Activated CD4-positive, alpha-beta T cell treated with anti-CD3 and anti-CD28 coated beads, Interleukin-2, Interleukin-4, amounts not matched to agents 100 ng/mL and 50 ng/mL, durations not matched to agents 16 hours and 8 hours (primary cell): ENCODE measurements at places on chromosomes 2 and 18.

DNA sequence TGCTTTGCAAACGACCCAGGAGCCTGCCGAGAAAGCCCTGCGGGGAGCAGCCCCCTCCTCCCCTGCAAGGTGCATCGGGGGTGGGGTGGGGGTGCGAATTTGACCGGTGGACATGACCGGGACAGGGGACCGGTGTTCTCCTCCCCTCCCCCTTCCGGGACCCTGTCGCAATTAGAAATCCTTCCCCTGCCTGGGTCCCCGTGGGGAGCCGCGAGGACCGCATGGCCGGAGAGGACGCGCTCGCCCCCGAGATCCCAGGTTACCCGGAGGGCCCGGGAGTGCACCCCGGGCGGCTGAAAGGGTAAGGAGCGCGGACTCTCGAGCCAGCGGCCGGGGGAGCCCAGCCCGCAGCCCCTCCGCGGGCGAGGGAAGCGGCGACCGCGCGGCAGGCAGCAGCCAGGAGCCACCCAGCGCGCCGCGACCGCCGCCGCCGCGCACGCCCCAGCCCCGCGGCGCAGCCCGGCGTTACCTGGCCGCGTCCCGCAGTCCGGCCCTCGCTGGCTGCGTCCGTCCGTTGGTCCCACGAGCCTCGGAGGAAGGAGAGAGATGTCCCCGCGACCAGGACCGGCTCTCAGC, 482 bp downstream of the DLGAP1 start:
- DNase-seq, result no peak

DNA sequence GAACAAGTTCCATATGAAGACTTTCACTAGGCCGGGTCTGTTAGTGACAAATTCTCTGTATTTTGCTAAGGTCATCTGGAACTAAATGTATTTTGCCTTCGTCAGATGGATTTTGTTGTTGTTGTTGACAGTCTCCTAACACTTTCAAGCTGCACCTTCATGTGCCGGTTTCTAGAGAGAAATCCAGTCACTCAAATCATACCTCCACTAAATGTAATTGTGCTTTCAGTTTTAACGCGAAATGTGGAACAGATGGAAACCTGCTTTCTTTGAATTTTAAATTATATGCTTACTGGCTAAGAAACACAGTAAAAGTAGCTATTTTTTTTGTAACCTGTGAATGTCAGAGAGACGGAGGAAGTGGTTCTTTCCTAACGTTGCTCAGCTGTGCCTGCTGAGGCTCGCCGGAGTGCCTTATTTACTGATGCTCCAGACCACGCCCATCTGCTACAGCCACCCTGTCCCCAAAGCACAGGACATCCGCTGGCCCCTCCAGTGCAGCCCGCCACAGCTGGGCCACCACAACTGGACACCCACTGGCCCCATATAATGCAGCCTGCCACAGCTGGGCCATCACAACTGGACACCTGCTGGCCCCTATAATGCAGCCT, 134.7 kb downstream of the PXDN start:
- DNase-seq, result no peak

DNA sequence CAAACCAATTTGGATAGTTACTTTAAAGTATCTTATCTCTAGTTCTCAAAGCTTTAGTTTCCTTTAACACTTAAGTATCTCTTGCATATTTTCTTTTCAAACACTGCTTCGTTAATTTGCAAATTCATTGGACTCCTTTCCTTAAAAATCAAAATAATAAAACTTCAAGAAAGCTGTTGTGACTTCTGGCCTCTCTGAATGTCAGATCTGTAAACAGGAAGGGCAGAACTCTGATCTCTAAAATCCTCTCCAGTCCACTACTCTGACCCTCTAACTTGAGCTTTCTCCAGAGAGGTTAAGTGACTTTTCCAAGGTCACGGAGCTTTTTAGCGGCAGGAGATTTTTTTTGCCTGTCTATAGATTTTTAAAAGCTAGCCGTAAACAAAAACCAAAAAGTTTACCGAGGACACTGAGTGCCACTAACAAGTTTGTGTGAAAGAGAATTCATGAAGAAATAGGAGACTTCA, 155.5 kb downstream of the TGIF1 start:
- DNase-seq, result no peak

GRCh38 chr2:6993229-6993640, 76.0 kb downstream of the RNF144A start:
- DNase-seq, result no peak

DNA sequence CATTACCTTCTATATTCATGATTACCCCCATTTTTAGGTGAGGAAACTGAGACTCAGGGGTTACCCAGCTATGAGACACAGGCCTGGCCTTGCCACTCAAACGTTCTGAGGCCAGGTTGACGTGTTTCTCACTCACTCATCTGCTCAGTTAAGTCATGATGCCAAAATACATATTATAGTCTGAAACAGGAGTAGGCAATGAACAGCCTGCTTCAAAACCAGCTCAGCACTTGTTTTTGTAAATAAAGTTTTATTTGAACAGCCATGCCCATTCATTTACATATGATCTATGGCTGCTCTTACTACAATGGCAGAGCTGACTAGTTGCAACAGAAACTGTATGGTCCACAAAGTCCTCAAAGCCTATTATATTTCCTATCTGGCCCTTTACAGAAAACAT, 74.1 kb upstream of the SMAD2 start:
- no peak for DNase-seq

DNA sequence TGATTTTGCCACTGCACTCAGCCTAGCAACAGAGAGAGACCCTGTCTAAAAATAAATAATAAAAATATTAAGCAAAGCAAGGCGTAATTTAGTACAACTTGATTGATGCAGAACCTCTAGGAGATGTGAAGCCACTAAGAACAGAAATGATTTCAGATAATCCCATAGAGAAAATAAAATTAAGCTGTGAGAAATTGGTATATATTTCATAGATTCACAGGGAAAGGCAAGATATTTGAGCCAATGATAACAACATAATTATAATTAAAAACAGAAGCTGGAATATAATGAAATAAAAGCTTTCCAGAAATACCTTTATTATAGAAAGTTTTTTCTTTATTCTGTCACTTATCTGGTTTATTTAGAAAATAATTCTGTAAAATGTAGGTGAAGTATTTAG, 88.9 kb upstream of the GULP1 start:
- DNase-seq, result no peak

GRCh38 chr2:36477315-36477714, 120.7 kb downstream of the FEZ2 start:
- no peak for DNase-seq

DNA sequence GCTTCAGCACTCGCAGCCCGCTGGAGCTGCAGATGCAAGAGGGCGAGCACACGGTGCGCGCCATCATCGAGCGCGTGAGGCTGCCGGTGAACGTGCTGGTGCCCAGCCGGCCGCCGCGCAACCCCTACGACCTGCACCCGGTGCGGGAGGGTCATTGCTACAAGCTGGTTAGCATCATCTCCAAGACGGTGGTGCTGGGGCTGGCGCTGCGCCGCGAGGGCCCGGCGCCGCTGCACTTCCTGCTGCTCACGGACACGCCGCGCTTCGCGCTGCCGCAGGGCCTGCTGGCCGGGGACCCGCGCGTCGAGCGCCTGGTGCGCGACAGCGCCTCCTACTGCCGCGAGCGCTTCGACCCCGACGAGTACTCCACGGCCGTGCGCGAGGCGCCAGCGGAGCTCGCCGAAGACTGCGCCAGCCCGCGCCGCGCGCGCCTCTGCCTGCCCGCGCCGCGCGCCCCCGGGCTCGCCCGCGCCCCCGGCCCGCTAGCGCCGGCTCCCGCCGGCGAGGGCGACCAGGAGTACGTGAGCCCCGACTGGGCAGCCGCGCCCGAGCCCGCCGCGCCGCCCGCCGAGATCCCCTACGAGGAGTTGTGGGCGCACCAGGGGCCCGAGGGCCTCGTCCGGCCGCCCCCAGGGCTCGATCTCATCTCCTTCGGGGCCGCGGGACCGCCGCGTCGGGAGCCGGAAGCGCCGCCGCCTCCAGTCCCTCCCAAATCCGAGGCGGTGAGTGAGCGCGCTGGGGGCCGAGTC, 11.8 kb downstream of the GAREM2 start:
- DNase-seq, result peak; percentile 81

DNA sequence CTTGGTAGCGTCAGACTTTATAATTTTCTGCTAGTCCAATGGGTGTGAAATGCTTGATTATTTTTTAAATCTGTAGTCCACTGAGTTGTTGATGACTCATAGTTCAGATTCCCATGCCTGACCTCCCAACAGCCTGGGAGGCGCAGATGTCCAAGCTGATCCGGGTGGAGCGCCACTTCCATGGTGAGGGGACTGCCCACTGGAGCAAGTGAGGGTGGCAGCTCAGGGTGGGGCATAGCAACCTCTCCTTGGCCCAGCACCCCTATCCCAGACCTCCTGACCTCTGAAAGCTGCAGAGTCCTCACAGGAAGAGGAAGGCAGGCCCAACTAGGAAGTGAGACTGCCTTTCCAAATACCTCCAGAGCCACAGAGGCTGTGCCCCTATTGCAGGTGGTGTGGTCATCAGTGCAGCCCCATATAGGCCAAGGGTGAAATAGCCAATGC, 4.4 kb downstream of the MAL start:
- DNase-seq, result no peak

DNA sequence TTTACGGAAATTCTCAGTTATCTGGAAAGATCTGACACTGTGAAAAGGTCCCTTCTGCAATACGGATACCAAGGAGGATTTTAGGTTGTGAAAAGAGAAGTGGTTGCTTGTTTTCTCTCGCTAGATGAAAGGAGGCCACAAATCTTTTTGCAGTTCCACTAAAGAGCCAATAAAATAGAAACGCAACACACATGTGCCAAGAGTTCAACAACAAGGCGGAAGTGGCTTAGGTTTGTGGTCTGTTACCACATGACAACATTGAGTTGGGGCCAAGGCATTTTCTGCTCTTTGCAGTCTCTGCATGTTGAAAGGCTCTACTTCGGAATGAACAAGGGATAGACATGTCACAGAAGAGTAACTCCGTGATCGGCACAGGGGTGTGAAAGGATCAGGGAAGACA, 115.7 kb upstream of the OSR1 start:
- DNase-seq, result peak; percentile 72

GRCh38 chr2:232941400-232941799, 71.3 kb downstream of the SNORC start:
- DNase-seq, result peak; percentile 43

- no peak for DNase-seq
Measured at GRCh38 chr2:101596333-101596732, 101.2 kb upstream of the MAP4K4 start.

DNA sequence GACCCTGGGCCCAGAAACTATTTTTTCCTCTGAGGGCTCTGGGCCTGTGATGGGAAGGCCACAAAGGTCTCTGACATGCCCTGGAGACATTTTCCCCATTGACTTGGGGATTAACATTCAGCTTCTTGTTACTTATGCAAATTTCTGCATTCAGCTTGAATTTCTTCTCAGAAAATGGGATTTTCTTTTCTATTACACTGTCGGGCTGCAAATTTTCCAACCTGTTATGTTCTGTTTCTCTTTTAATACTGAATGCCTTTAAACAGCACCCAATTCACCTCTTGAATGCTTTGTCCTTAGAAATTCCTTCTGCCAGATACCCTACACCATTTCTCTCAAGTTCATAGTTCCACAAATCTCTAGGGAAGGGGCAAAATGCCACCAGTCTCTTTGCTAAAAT, 241.0 kb downstream of the HNMT start:
- no peak for DNase-seq

GRCh38 chr2:241862093-241862492, 3.4 kb upstream of the PDCD1 start:
- no peak for DNase-seq

DNA sequence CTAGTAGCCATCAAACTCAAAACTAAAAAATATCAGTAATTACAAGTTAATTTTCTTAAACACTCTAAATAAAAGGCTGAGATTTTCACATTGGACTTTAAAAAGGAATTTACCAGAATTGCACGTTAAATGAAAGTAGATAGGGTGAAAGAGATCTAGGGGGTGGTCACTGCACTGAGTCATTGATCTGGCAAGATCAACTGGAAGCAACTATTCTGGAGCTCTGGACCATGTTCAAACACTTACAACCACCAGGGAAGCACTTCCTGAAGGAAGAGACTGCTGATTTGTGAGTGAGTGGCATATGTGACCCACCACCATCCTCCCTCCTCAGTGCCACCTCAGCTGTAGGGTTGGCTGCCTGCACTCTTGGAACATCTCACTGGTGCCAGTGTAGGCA, 111.8 kb downstream of the UGGT1 start:
- no peak for DNase-seq

DNA sequence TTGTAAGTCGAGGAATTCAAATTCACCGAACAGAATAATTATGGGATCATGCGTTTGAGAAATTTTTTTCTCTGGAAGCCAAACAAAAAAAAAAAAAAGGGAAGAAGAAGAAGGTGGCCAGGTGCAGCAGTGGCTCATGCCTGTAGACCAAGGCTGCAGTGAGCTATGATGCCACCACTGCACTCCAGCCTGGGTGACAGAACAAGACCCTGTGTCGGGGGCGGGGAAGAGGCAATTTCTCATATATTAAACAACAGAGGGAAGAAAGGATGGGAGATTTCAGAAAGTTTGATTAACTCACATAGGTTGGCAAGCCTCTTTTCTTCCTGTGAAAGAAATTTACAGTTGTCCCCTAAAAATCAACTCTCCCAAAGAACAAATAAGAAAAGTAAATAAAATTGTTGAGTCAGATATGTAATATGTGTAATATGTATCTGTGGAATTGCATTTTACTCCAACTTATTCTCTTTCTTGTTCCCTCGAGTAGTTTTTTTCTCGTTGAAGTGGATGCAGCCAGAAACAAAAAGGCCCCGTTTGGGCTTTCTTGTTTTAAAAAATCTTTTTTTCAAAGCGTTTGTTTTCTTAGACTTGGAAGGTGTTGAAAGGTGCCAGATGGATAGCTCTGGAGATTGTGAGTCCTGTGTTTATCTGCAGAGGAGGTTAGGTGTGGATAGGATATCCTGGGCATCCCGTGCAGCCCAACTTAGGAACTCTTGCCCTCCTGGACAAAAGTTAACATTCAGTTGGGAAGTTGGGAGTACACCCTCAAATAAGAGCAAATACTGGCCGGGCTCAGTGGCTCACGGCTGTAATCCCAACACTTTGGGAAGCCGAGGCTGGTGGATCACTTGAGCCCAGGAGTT, 25.4 kb upstream of the FMNL2 start:
- DNase-seq, result no peak

GRCh38 chr18:48679236-48679635, 140.4 kb downstream of the CTIF start:
- DNase-seq, result no peak

- no peak for DNase-seq
Measured at GRCh38 chr2:199101487-199101886, 356.3 kb downstream of the SATB2 start.

GRCh38 chr2:157572725-157573124, 55.9 kb downstream of the ACVR1C start:
- DNase-seq, result peak; percentile 22

- DNase-seq, result no peak
Measured at GRCh38 chr18:21483051-21483450, 117.5 kb downstream of the ESCO1 start.

DNA sequence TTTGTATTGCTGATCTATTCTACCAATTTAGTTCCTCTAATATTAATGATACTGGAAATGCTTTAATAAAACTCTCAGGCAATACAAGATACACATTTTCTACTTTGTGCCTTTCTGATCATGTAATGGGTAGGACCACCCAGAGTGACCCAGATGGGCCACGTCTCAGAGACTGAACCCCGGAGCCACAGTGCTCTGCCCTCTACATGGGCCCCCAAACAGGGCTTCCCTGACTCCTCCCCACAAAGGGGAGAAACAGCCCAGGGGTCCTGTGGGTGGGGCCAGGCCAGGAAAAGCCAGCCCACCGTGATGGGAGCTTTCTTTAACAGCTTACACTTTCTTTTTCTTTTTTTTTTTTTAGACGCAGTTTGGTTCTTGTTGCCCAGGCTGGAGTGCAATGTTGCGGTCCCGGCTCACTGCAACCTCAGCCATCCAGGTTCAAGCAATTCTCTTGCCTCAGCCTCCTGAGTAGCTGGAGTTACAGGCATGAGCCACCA, 18.4 kb downstream of the HDAC4 start:
- DNase-seq, result no peak

GRCh38 chr2:8740136-8740535, 58.3 kb downstream of the ID2 start:
- no peak for DNase-seq
